ENCODE measurements at places on chromosomes 11 and 22.
A peak's percentile ranks its signal among the peaks of the same experiment; 100 is the strongest.

DNA sequence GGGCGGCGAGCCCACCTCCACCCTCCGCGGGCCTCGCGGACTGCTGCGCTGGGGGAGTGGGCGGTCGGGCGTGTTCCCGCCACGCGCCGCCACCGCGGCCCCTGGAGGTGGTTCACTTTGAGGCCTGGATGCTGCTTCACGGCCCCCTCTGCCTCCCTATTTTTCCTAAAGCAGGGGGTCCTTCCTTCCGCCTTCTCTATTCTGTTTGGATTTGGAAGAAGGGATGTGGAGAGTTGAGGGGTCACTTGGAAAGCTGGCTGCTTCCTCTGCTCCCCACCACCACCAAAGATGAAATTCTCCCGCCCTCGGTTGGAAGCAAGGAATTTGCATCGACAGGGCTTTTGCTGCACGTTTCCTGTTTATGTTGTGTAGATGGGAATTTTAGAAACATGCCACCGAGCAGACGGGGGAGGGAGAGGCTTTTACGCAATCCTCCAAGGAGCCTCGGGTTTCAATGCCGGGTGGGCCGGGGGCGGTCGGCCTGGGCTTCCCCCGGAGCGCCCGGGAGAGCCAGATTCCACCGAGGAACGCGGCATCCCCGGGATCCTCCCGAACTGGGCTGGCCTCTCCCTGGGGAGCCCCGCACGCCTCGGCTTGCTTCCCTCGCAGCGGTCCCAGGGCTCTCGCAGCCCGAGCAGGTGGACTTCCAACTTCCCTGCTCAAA, 403 bp upstream of the SBF2 start:
- peak; percentile 64 for DNase-seq

DNA sequence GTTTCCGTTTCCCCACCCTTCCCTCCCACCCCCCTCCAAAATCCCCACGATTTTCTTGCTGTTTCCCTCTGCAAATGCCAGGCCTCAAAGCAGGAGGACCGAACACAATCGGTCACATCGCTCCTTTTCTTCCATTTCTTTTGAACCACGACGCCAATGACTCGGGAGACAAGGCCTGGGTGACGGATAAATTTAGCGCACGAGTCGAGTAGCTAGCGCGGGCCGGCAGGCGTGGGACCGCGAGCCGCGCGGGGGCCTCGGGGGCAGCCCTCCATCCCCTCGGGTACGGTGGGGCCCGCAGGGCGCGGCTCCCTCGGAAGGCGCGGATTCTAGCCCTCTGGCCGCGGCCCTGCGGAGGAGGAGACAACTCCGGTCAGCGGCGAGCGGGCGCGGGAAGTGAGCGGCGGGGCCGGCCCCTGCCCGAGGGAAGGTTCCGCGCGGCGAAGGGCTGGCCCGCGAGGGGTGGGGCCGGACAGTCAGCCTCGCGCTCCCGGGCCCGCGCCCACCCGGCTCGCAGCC, 414 bp downstream of the JOSD1 start:
- peak; percentile 49 for DNase-seq

DNA sequence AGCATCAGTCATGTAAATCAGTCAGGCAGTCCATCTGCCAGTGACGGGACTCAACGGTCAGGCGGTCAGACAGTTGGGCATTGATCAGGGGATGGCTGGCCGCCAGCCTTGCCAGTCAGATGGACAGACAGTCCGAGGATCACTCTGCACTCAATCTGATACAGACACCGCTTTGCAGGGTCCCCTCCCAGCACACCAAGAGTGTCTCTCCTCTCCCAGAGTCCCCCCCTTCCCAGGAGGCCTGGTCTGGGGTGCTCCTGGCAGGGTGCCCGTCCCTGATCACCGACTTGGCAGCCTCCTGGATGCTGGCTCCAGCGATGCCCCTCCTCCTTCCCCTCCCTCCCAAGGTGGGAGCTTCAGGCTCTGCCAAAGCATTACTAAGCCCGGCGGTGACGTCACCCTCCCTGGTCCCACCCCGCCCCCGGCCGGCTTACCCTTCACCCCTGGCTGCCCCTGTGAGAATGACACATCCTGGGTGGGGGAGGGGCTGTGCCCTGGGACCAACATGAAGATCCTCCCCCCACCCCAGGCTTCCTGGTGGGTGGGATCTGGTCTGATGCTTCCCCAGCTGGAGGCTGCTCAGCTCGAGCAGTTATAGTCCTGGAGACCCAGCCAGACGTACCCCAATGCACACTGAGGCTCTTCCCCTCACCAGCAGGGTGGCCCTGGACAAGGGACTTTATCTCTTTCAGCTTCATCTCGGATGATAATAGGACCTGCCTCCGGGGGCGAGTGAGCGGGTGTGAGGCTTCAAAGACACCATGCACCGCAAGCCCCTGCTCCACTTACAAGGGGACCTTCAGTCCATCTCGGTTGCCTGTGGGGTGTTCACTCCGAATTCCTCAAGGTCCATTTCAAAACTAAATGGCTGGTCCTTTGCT, 69.2 kb downstream of the CD82 start:
- DNase-seq, result peak; percentile 60

- DNase-seq, result no peak
Measured at GRCh38 chr11:129322941-129323340, 52.7 kb upstream of the BARX2 start.

DNA sequence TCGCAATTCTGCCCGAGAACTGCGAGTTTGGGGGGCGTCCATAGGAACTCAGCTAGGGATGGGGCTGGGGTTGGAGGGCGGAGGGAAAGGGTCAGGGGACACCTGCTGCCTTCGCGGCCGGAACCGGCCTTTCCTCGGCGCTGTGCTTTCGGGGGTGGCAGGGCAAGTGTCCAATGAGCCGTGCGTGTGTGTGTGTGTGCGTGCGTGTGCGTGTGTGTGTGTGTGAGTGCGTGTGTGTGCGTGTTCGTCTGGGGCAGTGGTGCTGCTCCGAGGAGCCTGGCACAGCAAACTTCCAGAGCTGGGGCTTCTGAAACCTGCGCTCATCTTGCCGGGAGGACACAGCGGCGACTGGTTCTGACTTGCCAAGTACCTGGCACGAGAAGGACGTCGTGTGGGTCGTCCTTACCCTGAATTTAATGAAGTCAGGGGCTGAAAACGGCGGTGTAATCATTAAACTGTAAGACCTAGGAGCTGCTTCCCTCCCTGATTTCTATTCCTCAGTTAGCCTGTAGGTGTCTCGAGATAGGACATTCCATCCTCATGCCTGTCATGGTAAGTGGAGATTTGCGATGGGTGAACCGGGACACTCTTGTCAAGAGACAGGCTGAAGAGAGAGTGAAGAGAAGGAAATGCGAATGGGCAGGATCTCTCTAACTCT, 27.0 kb upstream of the AMOTL1 start:
- DNase-seq, result peak; percentile 63

All from fibroblast of the aortic adventitia (primary cell).